Right lobe of liver (tissue), 6 donors: ENCODE measurements at places on chromosomes 13 and 19. TPM values are rescaled to one million over a fixed set of nuclear protein-coding genes. Genes with fewer than 3 reads are reported as not detected.

DNA sequence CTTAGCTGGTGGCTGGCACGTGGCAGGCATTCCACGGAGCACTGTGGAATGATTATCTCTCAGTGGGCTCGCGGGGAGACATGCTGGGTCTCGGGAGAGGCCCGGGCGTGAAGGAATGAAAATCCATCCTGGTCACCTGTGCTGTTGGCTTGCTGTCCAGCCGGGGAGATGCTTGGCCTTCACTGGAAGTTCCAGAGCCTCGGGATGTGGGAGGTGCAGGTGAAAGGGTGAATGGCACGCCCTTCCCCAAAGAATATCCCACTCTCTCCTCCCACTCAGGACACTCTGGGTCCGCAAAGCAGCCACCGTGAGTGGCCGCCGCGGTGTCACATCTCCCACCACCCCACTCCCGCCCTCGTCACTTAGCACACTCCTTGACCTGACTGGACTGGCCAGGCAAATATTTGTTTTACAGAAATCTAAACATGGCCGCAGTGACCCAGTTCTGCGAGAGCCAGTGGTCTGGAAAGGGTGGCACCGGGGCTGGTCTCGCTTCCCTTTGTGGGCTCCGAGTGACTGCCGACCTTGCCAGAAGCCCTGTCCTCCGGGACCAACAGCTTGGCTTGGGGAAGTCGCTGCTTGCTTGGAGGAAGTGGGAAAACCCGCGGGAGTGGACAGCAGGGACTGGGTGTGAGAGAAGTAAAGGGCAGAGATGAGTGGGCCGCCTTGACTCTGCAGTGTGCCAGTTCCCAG is 8.0 kb downstream of the DPP9 start:
- H3K27me3 ChIP-seq = no peaks in the 10 kb centered on the region
- DNase-seq = peak; percentile 91
- peaks cover 9% of the 10 kb centered on the region for H3K36me3 ChIP-seq
- peak overlapping the region; percentile 29 for H3K4me3 ChIP-seq
- no peaks in the 10 kb centered on the region for H3K4me1 ChIP-seq

GRCh38 chr19:5273782-5274181 is 66.8 kb downstream of the PTPRS start:
- no peaks in the 10 kb centered on the region for H3K36me3 ChIP-seq
- H3K27me3 ChIP-seq = no peaks in the 10 kb centered on the region
- H3K4me3 ChIP-seq = no peak overlapping the region
- H3K4me1 ChIP-seq = no peaks in the 10 kb centered on the region
- H3K27ac ChIP-seq = no peak overlapping the region

DNA sequence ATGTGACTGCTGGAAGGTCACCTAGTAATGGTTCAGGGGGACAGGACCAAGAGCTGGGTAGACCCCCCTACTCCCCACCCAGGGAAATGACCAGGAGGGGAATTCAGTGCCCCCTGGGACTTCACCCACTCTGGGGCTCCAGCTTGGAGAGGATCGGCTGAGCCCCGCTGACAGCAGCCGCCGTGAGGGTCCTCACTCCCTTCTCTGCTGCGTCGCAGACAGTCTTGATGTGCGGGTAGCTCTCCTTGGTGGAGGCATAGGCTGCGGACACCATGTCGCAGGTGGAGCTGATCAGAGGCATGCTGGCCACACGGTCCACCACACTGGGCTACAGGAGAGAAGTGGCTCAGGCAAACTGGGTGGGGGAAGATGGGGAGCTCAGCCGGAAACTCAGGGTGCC is 7.8 kb downstream of the PLIN3 start:
- H3K27ac ChIP-seq = no peak overlapping the region
- no peak for DNase-seq
- H3K27me3 ChIP-seq = no peaks in the 10 kb centered on the region

DNA sequence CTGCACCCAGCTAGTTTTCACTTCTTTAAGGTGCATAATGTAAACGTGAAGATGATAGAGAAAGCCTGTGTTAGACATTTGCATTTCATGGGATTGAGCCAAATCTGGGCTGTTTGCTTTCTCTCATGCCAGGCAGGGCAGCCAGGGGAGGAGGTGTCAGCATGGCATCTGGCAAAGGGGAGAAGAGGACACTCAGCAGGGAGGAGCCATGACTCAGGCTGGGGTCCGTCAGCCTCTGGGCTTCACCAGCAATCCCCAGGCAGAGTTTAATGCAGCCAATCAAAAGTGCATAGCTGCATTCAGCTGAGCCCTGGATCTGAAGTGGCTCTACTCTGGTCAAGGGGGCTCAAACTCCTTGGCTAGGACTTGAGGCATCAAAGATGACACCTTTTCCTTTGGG is 23.5 kb downstream of the EBPL start:
- H3K4me3 ChIP-seq = no peak overlapping the region
- H3K27ac ChIP-seq = no peak overlapping the region
- no peak for DNase-seq
- H3K27me3 ChIP-seq = no peaks in the 10 kb centered on the region
- no peaks in the 10 kb centered on the region for H3K36me3 ChIP-seq

DNA sequence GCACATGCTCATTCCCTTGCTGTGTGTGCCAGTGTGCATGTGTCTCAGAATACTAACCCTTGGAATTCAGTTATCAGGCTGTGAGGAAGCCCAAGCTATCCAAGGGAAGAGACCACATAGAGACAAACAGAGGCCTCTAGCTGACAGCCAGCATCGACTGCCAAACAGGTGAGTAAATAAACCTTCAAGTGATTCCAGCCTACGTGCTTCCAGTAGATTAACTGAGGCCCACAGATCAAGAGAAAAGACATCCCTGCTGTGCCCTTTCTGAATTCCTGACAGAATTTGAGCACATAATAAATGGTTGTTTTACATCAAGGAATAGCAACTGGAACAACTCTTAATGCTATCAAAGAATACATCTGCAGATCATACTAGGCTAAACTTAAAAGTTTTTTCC is 17.5 kb downstream of the ZC3H13 start:
- H3K4me3 ChIP-seq = no peak overlapping the region
- H3K27ac ChIP-seq = no peak overlapping the region
- no peaks in the 10 kb centered on the region for H3K4me1 ChIP-seq
- no peaks in the 10 kb centered on the region for H3K27me3 ChIP-seq

DNA sequence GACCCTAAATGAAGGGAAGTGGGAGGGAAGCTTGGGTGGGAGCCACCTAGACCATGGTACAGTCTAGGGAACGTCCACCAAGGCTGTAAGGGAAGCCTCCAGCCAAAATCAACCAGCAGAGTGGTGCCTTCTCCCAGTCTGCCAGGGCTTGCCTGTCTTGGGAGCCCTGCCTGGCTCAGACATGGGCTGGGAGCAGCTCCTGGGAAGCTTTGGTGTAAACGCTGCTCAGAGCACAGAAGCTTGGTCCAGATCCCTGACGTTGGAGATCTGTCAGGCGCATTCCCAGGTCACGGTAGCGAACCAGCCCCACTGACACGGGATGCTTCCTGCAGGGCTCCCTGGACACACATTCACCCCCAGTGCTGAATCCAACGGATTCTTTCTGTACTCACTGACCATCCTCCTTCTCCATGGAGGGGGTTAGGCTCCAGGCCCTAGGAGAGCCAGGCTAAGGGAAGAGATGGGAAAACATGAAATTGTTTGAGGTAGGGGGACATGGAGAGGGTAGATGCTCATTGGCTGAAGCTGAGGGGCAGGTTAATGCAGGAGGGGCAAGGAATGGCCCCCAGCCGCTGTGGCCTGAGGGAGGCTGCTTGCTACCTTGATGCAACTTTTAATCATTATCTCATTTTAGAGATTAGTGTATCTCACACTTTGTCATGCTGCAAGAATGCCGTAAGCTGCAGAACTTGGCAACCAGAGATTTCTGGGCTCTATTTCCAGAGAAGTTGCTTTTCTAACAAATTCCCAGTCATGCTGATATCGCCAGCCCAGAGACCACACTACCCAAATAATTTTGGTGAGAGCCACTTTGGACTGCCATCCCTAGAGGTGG is 195.8 kb downstream of the UQCRFS1 start:
- no peak for DNase-seq
- no peak overlapping the region for H3K27ac ChIP-seq
- no peaks in the 10 kb centered on the region for H3K36me3 ChIP-seq
- H3K4me3 ChIP-seq = no peak overlapping the region
- H3K4me1 ChIP-seq = no peaks in the 10 kb centered on the region
- no peaks in the 10 kb centered on the region for H3K27me3 ChIP-seq

GRCh38 chr19:40165362-40165937 is 25.8 kb upstream of the MAP3K10 start:
- H3K4me3 ChIP-seq = no peak overlapping the region
- H3K27me3 ChIP-seq = no peaks in the 10 kb centered on the region
- no peaks in the 10 kb centered on the region for H3K4me1 ChIP-seq
- DNase-seq = peak; percentile 36
- no peaks in the 10 kb centered on the region for H3K36me3 ChIP-seq
- no peak overlapping the region for H3K27ac ChIP-seq

DNA sequence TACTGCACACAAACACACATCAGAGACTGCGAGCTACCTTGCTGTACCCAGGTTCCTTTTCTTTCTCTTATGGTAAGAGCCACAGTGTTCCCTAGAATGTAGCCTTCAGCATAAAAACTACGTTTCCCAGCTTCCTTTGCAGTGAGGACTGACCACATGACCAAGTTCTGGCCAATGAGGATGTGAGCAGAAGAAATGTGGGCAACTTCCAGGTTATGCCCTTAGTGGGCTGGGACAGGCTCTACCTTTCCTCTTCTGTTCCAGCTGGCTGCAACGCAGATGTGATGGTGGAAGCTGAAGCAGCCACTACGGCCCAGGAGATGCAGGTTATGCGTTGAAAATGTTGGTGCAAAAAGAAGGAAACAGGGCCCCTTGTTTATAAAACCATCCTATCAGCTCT is 27.5 kb downstream of the VRK3 start:
- DNase-seq = no peak
- H3K36me3 ChIP-seq = no peaks in the 10 kb centered on the region
- H3K4me1 ChIP-seq = no peaks in the 10 kb centered on the region
- no peak overlapping the region for H3K27ac ChIP-seq
- no peaks in the 10 kb centered on the region for H3K27me3 ChIP-seq
- H3K4me3 ChIP-seq = no peak overlapping the region

GRCh38 chr13:78305171-78305570 is 298.2 kb downstream of the POU4F1 start:
- no peak overlapping the region for H3K27ac ChIP-seq
- H3K4me1 ChIP-seq = no peaks in the 10 kb centered on the region
- no peak overlapping the region for H3K4me3 ChIP-seq
- H3K27me3 ChIP-seq = no peaks in the 10 kb centered on the region
- DNase-seq = no peak
- no peaks in the 10 kb centered on the region for H3K36me3 ChIP-seq

GRCh38 chr13:45370922-45371406 is 30.0 kb upstream of the TPT1 start:
- peak; percentile 71 for DNase-seq
- no peak overlapping the region for H3K4me3 ChIP-seq
- peaks cover 3% of the 10 kb centered on the region for H3K4me1 ChIP-seq
- no peaks in the 10 kb centered on the region for H3K27me3 ChIP-seq

DNA sequence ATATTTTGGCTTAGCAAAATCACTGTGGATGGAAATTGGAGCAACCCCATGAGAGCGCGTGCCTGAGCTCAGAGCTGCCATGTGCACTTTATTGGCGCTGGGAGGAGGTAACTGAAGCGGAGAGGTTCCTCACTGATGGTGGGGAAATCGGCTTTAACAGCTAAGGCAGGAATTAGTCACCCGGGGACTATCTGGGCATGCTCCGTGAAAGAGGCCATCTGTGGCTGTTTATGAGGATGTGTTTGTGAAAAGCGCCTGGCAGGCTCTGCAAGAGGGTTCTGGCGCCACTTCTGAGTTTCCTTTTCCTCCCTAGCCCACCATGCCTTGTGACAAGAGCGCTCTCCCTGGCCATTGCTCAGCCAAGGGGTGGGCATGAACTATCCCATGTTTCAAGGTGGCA is 815.6 kb downstream of the UQCRFS1 start:
- H3K4me3 ChIP-seq = no peak overlapping the region
- H3K4me1 ChIP-seq = no peaks in the 10 kb centered on the region
- H3K36me3 ChIP-seq = no peaks in the 10 kb centered on the region

- DNase-seq = no peak
- H3K4me3 ChIP-seq = no peak overlapping the region
- no peaks in the 10 kb centered on the region for H3K36me3 ChIP-seq
- no peak overlapping the region for H3K27ac ChIP-seq
Measured at GRCh38 chr13:68428292-68428691, 1198.2 kb upstream of the PCDH9 start.

DNA sequence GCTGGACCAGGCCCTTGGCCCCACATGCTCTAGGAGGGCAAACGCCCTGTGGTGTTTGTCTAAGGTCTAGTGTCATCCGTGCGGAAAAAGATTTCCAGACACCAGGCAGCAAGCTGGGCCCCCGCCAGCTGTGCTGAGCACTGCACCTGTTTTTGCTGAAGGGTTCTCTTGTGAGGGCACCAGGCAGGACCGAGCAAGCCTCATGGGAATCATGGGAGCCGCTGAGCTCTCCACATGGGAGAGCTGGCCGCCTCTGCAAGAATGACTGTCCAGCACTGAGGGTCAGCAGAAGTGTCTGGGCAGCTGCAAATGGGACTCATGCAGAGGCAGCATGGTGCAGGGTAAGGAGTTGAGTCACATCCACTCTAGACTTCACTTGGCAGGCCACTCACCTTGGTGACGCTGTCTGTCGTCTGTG is 12.0 kb downstream of the B3GNT8 start:
- H3K4me3 ChIP-seq = no peak overlapping the region
- H3K27ac ChIP-seq = no peak overlapping the region

DNA sequence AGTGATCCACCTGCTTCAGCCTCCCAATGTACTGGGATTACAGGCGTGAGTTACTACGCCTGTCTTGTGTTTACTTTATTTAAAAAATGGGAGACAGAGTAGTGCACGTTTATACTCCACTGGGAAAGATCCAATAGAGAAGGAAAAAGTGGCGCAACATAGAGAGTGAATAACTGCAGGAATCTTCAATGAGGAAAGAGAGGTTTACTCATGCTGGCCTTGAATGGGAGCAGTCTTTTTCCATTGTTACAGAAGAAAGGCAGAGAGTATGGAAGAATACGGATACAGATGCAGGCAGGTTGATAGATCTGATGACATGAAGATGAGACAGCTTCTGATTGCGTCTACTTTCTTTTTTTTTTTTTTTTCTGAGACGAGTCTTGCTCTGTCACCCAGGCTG is 4.6 kb upstream of the WDFY2 start:
- H3K4me3 ChIP-seq = no peak overlapping the region
- no peak for DNase-seq
- H3K27me3 ChIP-seq = no peaks in the 10 kb centered on the region
- H3K36me3 ChIP-seq = no peaks in the 10 kb centered on the region
- no peaks in the 10 kb centered on the region for H3K4me1 ChIP-seq

GRCh38 chr13:113034451-113035212 is 65.6 kb downstream of the MCF2L start:
- H3K4me1 ChIP-seq = peaks cover 5% of the 10 kb centered on the region
- DNase-seq = peak; percentile 63
- H3K36me3 ChIP-seq = no peaks in the 10 kb centered on the region
- no peaks in the 10 kb centered on the region for H3K27me3 ChIP-seq
- no peak overlapping the region for H3K4me3 ChIP-seq

GRCh38 chr13:90427322-90428272 is 919.9 kb upstream of the MIR17HG start:
- no peak overlapping the region for H3K27ac ChIP-seq
- no peaks in the 10 kb centered on the region for H3K36me3 ChIP-seq

GRCh38 chr19:51824281-51825005 is 29.5 kb downstream of the FPR3 start:
- H3K27me3 ChIP-seq = no peaks in the 10 kb centered on the region
- no peaks in the 10 kb centered on the region for H3K36me3 ChIP-seq
- no peak for DNase-seq
- H3K4me3 ChIP-seq = no peak overlapping the region
- no peaks in the 10 kb centered on the region for H3K4me1 ChIP-seq

ZNF441 gene
- 4.4 TPM for total RNA-seq

TEX26 gene
- not detected for total RNA-seq

PRDX2 gene
- total RNA-seq = 219 TPM

ICAM5 gene
- 0.27 TPM for total RNA-seq

MRPL4 gene
- total RNA-seq = 35.0 TPM

RPL28 gene
- 476 TPM for total RNA-seq

C1QTNF9 gene
- total RNA-seq = 0.21 TPM
